Vagina (tissue), 2 donors: ENCODE measurements at places on chromosomes 1 and 21. TPM values are rescaled to one million over a fixed set of nuclear protein-coding genes. Genes with fewer than 3 reads are reported as not detected.
A peak's percentile ranks its signal among the peaks of the same experiment; 100 is the strongest.

Gene GSTM3
- total RNA-seq = 199 TPM

Gene GABRD
- total RNA-seq = not detected

Gene OR11L1
- not detected for total RNA-seq

Gene PKLR
- not detected for total RNA-seq

Gene WNT2B
- 16.0 TPM for total RNA-seq

Gene ANKRD34A
- total RNA-seq = 1.7 TPM

Gene UTS2
- total RNA-seq = 5.4 TPM

Gene HCRTR1
- total RNA-seq = not detected

GRCh38 chr1:45009956-45010854, 919 bp downstream of the HECTD3 start:
- DNase-seq = no peak

- no peak for DNase-seq
These were observed 7.6 kb upstream of the ENAH start for GRCh38 chr1:225660544-225660946.

GRCh38 chr1:236024641-236025040, 40.2 kb downstream of the NID1 start:
- DNase-seq = no peak

GRCh38 chr1:109499661-109500536, 6.0 kb downstream of the CYB561D1 start:
- no peak for DNase-seq

DNA sequence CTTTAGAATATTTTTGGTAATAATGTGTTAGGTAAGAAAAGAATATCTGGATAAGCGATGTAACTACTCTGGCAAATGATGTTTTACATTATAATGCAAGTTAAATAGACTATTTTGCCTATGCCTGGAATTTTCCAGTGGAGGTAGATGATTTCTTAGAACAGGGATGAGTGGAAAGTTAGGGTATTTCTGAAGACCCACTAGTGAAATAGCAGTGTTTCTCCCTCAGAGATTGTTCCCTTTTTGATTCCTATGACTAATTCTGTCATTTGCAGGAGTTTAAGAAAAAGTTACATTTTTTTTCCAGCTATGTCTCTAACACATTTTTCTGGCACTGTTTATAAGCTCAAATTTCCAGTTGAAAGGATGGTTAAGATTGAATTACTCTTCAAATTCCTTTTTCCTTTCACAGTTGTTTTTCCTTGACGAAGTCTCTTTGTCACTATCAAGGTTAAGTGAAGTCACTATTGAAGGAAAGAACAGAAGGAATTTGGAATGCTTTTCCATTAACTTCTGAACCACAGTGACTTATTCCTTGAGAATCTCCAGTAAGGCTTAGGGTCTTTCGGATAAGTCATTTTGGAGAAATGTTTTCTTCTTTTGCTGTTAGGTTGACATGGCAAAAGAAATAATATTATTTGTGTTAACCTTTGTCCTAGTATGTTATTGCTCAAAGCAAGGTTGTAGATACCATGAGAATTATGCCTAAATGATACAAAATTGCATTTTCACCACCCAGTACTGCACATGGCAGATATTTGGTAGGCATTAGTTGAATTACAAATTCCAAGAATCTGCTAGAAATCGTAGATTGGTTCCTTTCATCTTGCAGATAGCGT, 42.9 kb upstream of the ZNF326 start:
- DNase-seq = no peak

DNA sequence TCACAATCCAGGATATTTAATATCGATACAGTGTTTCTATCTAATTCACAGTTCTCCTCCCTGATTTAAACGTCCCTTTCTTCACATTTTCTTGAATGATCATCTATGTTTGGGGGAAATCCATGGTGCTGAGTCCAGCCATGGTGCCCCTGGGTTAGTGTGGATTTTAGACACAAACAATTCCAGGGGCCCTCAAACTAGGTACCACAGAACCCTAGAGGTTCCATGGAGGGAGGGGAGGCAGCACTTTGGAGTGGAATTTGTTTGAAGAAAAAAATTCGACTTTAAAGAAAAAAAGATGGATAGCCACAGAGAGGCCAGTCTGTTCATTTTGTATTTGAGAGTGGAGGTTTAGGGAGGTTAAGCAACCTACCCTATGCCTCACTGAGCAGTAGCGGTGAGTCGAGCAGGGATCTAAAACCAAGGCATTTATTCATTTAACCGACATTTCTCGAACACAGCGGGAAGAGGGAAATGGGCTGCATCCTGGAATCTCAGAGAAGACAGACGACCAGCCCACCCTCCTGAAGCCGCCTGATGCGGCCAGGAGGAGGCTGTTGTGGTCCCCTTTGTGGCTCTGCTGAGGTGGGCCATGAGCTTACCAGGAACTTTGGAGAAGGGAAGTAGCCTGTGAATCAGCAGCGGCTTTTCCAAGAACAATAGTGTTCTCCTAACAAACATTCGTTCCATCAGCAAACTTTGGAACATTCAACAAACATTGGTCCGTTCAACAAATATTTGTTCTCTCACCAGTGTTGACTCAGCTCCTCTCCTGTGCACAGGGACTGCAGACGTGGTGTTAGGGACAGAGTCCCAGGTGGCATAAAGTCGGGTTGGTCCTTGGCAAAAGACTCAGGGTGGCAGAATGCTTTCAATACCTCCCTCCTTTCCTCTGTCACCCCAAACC, 103.5 kb upstream of the ZBTB40 start:
- no peak for DNase-seq

DNA sequence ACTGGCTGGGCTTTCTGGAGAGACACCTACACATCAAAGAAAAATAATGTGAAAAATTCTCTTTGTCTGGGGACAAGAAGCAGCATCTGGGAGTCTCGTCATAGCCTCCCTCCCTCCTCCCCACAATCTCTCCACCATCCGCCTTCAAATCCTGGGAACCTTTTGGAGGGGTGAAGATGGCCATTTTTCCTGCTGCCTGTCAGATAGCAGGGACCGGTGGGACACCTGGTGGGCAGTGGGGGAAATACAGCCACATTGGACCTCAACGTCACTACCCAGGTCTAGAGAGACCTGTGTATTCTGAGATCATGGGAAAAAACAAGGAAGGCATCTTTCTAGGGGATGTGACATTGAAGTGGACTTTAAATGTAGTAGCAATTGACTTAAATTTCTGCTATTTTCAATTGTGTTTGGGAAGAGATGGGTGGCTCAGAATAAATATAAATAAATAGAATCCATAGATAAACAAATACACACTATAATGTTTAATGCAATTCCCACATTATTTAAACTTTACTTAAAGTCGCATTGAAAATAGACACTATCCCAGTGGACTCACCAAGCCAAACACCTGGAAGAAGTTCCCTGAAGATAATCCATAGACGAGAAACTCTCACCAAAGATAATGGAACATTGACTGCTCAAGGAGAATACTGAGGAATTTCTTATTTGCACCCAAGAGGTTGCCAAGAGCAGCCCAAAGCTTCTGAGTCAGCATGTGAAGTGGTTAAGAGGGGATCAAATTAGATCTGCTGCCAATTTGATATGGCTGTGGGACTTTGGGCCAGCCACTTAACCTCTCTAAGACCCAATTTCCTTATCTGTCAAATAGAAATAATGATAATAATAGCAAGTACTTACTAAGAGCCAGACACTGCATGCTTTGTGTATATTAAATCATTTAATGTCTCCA, 147.6 kb upstream of the CAMK1G start:
- DNase-seq = no peak

DNA sequence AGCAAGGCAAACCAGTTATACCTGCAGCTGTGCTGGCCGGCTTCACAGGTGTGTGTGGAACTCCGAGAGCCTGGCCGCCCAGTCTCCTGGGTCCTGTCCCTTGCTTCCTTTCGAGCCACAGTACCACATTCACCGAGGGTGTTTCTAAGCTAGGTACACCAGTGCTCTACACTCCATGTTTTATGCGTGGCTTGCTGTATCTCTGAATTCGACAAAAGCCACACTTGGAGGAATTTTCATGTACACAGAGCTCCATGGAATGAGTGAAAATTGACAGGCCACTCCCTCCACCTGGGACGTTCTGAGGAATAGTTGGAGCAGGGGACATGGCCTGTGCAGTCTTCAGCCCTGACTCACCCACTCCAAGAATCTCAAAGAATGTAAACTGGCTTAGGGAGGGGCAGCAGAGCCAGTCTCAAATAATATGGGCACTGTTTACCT, 14.0 kb downstream of the ETS2 start:
- DNase-seq = no peak

DNA sequence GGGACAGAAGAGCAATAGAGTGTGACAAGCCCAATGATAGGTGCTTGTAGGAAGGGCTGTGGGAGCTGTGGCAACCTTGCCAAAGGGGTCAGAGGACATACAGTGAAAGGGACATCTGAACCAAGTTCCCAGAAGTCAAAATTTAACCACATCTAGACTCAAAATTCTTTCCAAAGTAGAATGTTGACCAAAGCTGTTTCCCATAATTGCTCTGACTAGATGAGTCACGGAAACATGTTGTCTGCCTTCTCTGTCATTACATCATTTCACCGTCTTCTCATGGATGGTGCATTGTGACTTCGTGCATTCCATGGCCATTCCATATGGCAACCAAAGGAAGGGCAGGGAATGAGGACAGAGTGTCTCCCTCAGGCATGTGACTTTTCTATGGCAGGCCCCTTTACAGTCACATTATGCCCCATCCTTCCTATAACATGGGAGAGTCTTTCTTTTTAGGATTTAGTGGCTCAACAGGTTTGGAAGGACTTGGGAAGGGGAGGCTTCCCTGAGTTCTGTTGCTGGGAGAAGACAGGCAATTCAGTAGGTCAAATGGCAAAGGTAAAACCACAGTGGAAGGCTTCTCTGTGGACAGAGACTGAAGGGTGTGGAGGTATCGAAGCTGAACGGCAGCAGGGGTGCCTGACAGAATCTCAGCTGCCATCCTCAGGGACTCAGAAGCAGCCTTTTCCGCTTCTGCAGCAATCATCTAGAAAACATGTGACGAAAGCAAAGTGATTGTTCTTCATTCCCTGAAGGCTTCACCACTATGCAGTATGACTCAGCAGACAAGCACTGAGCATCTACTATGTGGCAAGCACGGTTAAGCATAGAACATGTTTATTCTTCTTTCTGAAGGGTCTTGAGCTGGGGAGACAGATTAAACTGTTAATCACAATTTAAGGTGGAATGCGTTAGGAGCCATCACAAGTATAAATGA, 24.7 kb downstream of the NPHS2 start:
- no peak for DNase-seq

DNA sequence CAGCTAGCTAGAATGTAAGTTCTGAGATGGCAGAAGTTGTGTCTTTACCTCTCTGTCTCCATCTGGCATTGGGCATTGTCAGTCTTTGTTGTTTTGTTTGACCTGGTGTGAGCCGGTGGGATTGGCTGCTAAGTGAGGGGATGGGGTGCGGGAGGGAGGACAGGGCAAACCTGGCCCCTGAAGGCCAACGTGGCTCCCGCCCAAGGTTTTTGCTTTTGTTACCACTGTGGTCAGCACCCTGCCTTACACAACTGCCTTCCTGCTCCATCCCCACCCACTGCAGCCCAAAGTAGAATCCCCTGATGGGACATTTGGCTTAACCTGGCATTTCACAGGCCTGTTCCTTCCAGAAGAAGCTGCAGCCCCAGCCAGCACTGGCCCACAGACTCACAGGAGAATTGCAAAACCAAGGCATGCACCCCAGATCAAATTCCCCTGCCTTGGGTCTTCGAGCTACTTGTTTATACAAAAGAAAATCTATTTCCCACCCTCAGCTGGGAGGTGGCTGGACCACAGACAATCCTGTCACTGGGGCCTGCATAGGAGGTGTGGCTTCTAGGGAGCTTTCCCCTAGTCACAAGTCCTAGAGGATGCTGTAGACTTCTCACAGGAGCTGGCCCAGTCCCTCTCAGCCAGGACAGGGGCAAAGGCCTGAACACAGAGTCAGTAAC, 147.5 kb downstream of the TRABD2B start:
- peak; percentile 90 for DNase-seq

- DNase-seq = no peak
These were observed 154.5 kb downstream of the PEX14 start for GRCh38 chr1:10629091-10629815.

DNA sequence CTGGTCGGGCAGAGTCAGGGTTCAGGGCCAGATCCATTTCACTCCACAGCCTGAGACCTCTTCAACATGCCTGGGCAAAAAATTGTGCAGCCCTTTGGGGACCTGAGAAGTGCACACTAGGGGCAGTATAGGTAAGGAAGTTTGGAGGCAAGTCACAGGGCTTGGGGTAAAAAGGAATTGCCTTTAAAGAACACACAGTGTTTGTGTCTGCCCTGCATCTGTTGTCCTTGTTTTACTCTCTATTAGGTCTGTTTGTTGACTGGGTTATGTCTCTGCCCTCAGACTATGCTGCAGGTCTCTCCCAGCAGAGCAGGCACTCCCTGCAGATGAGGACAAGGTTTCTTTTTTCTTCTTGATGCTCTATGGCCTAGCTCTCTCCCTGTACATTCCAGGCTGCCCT, 22.0 kb downstream of the LDLRAD2 start:
- no peak for DNase-seq

DNA sequence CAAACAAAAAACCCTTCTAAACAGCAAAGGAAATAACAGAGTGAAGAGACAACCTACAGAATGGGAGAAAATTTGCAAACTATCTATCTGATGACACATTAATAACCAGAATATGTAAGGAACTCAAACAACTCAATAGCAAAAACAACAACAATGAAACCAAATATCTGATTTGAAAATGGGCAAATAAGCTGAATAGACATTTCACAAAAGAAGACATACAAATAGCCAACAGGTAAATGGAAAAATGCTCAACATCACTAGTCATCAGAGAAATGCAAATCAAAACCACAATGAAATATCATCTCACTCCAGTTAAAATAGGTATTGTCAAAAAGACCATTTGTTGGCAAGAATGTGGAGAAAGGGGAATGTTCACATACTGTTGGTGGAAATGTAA, 57.6 kb upstream of the RC3H1 start:
- DNase-seq = no peak

- DNase-seq = no peak
These were observed 3.4 kb upstream of the GPR89B start for GRCh38 chr1:147924813-147925212.

DNA sequence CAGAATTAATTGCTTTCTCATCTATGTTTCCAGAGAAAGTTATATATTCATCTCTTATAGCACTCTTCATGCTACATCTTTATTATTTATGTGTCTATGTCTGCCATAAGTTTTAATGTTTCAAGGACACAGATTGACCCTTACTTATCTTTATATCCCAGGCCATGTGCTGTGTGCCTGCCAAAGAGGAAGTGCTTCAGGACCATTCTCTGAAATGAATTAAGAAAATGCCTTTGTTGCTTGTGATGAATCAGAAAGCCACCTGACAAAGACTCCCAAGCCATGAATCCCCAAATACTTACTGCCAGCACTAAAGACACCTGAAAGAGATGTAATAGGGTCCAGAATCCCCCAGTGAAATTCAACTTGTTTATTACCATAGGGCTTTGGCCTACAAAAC, 342.1 kb upstream of the C1orf87 start:
- no peak for DNase-seq

GRCh38 chr1:172338295-172338735, 82.2 kb upstream of the C1orf105 start:
- DNase-seq = no peak

- DNase-seq = no peak
These were observed at the start of gene FHAD1 for GRCh38 chr1:15246960-15247614. Gene FHAD1, plus strand, starts transcription at chr1:15247223. Its CDS starts 4,562 bp downstream, at chr1:15251785.

- DNase-seq = no peak
These were observed 206.6 kb downstream of the DSCAM start for GRCh38 chr21:40640266-40640789.
